ENCODE measurements at places on chromosomes 13 and 19. TPM values are rescaled to one million over a fixed set of nuclear protein-coding genes. Genes with fewer than 3 reads are reported as not detected.

Gene ZNF723
- not detected for total RNA-seq

Gene CYP2S1
- 4.5 TPM for total RNA-seq

Gene VASP
- total RNA-seq = 186 TPM

Gene ADGRE3
- not detected for total RNA-seq

Gene SIGLEC10
- not detected for total RNA-seq

Gene PNMA8B
- total RNA-seq = not detected

Gene SH2D3A
- not detected for total RNA-seq

Gene KCNJ14
- total RNA-seq = 1.4 TPM

Measured in endothelial cell of umbilical vein (primary cell).